Endothelial cell of umbilical vein (primary cell): ENCODE measurements at places on chromosomes 5 and 9. TPM values are rescaled to one million over a fixed set of nuclear protein-coding genes. Genes with fewer than 3 reads are reported as not detected.
A peak's percentile ranks its signal among the peaks of the same experiment; 100 is the strongest.

GRCh38 chr5:32506201-32506661, 61.7 kb upstream of the ZFR start:
- DNase-seq: peak; percentile 86

- DNase-seq: no peak
These were observed 12.6 kb upstream of the SLC12A7 start for GRCh38 chr5:1124205-1125029.

DNA sequence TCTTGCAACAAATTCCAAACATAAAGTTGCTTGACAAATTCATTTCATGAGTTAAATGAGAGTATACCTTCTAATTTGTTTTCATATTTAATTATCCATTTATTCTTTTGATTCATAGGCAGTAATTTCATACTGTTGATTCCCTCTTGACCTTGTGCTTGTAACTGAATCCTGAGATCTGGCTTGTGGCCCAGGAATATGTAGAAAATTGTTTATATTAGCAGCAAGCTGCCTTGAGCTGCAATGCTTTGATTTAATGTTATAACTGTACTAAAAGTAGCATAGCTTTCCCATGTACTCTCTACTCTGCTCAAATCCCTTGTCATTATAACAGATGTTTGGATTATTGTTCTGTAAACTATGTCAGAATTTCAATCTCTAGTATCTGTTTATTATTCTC, 780.7 kb downstream of the NR2F1-AS1 start:
- peak; percentile 60 for DNase-seq

ZNF618 gene
- polyA plus RNA-seq: 19.8 and 22.6 TPM in 2 replicates

DNA sequence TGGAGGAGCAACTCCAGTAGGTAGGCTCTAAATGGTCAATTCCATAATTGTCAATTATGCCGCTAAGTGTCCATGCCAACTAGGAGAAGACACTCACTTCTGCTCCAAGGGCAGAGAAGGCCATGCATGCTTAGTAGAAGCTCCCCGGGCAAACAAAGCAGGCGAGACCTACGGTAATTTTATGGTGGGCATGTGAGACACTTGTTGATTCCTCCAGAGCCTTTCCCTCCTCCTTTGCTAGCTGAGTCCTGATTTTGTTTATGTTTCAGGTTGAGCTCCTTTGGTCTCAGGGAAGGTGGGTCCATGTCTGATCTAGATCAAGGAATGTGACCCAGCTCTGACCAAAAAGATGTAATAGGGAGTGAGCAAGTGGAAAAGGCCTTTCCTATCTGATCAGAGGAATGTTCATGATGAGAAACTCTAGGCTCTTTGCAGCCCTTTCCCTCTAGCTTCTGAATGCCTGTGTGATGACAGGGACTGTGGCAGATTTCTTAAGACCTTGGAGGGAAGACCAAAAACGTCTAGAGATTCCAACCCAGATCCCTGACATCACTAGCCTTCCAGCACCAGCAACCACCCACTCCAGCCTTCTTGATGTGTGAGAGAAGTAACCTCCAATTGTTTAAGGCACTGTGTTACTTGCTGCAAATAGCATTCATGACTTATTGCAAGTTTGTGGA, 7.7 kb upstream of the CPEB4 start:
- DNase-seq: no peak

DNA sequence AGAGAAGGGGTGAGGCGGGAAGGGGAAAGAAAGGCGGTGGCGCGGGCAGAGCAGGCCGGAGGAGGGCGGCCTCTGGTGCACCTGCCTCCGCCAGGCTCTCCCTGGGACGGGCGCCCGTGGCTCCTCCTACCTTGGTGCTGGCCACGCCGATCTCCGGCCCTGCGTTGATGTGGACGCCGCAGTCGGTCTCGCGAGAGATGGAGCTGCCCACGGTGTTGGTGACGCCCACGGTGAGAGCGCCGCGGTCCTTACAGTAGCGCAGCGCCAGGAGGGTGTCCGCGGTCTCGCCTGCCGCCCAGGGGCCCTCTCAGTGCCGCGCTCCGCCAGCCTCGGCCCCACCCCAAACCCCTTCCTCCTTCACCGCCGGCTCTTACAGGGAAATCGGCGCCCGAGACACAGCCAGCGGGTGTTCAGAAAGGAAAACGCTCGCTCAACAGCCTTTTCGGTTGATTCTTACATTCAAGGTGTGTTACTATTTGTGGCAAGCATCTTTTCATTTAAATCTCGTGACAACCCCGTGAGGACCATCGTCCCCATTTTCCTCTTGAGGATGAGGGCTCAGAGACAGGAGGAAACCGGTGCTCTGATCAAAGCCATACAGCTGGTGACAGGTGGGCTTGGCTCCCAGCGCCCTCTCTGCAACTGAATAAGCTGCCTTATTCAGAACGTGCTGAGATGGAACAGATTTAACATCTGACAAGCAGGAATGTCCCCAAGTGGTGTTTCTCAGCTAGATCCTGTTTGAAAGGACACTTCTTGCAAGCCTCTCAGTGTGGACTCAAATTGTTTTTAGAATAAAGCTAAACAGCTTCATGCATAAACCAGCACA, 22.0 kb upstream of the MAPK9 start:
- DNase-seq: peak; percentile 75

GRCh38 chr5:134586866-134587524, 45.6 kb downstream of the SAR1B start:
- DNase-seq: peak; percentile 75

- no peak for DNase-seq
These were observed 254.8 kb downstream of the SGCD start for GRCh38 chr5:156581725-156582124.

DNA sequence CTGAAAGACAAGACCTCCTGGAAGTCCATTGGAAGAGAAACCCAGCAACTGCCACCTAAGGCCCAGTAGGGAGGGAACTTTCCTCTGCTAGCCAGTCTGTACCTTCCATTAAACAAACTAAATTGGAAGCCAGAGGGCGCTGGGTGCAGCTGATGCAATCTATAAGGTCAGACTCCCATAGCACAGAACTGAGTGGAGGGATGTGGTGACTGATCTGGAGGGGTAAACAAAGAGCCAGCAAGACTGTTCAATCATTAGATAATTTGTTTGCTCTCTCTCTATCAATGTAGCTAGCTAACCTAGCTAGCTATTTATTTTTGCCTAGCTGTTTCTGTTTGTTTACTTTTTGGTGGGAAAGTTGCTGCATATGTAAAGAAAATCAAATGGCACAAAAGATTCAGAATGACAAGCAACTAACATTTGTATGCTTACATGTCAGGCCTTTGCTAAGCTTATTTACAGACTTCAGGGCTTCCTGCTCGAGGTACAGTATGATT, 291.8 kb upstream of the DAB2 start:
- DNase-seq: peak; percentile 68

DNA sequence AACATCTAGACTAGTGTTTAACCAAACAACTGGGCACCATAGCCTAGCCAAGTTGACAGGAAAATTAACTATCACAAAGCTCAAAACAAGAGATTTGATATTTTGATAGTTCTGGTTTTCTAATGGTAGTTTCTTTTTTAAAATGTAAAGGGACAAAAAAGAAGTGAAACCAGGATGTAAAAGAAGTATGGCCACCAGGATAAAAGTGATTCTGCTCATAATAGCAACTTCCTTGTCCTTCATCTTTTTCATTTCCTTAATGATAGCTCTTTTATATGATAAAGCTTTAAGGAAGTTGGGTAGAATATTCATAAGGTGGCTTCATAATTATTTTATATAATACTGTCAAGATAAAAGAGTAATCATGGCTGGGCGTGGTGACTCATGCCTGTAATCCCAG, 139.1 kb downstream of the BASP1 start:
- DNase-seq: no peak

GRCh38 chr5:154058055-154059038, 19.6 kb downstream of the MFAP3 start:
- no peak for DNase-seq

GRCh38 chr5:144356489-144356888, 185.8 kb downstream of the KCTD16 start:
- no peak for DNase-seq

DNA sequence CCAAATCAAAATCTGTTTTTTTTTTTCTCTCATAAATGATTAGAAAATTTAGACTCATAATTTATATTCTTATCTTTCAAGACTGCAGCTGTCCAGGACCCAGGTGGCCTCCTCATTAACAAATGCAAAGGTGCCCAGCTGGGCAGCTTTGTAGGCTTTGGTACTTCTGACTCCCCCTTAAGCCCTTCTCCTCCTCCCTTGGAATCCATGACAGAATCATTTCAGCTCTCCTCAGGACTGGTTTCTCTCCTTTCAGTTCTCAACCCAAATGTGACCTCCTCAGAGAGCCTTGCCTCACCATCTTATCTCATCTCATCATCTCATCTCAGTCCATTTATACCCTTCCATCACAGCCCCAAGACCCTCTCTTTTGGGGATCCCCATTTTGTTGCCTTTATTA, 221.7 kb downstream of the KIAA0825 start:
- DNase-seq: no peak

DNA sequence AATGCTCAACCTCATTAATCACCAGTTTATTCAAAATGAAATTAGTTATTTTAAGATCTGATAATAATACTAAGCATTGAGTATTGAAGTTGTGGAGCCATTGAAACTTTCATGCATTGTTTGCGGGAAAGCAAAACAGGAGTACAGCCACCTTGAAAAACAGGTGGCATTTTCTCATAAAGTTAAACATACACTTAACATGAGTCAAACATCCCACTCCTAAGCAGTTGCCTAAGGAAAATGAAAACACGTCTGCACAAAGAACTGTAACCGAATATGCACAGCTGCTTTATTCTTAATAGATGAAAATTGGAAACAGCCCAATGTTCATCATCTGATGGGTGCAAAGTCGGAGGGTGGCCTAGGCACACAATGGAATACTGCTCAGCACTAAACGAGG, 177.3 kb downstream of the IRX2 start:
- DNase-seq: no peak

DNA sequence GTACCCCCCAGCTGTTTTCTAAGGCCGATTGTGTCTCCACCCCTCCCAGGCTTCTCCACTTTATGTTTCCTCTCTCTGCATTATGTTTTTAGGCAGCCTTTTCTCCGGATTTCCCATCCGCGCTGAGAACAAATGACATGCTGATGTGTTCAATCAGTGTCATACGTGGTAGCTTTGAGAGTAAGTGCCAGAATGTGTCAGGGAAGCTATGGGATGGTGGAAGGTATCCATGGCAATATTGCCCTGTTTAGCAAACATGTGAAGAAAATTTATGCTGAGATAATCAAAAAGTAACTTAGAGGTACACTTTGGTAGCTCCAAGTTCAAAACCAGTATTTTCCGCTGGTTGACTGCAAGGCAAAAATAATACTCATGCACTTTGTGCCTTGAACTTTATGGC, 36.6 kb upstream of the LECT2 start:
- peak; percentile 59 for DNase-seq

LRSAM1 gene
- polyA plus RNA-seq: 10.8 and 12.6 TPM in 2 replicates

- no peak for DNase-seq
These were observed 68.0 kb upstream of the C6 start for GRCh38 chr5:41281215-41281810.

GRCh38 chr9:127897193-127897692, 2.2 kb downstream of the ST6GALNAC6 start:
- DNase-seq: peak; percentile 83

- no peak for DNase-seq
These were observed 2.6 kb upstream of the GABRB2 start for GRCh38 chr5:161549106-161549505.

DNA sequence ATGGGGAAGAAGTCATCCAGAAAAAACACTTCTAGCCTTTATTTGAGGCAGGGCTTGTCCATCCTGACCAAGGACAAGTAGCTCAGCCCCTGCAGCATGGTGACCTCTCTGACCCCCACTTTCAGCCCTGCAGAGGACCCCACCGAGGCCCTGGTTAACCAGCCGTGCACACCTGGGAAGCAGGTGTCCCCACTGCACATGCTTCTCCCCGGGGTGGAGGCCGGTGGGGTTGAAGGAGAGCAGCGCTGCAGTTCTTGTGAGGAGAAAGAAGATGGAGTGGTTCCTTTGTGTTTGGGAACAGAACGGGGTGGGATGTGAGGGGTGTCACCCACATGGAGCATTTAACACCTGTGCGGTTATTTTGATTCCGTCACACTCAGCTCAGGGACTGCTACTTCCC, 21.1 kb upstream of the ZBTB34 start:
- DNase-seq: no peak

DNA sequence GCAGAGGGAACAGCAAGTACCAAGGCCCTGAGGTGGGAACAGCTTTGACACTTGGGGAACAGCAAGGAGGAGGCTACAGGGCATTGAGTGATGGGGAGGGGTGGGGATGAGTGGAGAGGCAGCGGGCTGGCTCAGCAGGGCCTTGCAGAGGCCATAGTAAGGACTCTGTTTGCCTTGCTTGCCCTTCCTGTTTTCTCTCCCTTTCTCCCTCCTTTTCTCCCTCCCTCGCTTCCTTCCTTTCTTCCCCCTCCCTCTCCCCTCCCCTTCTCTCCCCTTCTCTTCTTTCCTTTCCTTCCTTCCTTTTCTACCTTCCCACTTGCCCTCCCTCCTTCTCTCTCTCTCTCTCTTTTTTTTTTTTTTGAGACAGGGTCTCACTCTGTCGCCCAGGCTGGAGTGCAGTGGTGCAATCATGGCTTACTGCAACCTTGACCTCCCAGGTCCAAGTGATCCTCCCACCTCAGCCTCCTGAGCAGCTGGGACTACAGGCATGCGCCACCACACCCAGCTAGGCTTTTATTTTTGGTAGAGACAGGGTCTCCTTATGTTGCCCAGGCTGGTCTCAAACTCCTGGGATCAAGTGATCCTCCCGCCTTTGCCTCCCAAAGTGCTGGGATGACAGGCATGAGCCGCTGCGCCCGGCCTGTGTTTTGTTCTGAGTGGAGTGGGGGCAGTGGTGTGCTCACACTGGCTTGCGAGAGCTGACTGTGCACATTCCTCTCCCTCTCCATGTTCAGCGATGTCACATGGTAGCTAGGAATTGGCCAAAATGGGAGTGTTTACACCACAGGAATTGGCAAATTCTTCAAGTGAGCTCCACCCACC, 17.1 kb downstream of the IER5L start:
- DNase-seq: no peak

DNA sequence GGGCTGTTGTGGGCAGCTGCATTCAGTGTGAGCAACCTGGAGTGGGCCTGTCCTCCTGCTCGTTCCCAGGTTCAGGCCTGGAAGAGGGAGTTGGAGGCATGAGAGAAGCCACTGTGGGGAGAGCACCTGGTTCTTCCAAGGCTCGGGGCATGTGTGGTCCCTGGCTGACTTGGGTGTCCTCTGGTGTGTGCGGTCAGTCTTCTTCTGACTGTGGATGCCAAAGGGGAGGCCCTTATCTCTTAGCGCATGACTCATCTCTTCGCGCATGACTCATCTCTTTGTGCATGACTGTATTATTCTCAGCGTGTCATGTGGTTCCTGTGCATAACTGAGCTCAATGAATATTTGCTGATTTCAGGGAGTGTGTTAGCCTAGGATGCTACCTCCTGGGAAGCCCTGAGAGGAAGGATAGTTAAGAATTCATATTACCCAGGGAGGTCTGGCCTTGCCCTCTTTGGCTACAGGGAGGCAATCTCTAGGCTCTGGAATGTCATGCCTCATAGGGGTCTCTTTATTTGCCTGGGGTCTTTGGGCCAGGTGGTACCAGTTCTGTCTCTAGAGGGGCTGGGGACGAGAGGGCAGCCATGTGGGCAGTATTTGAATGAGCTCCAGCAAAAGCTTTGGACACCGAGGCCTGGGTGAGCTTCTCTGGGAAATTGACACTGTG, 188.7 kb downstream of the HSPA4 start:
- peak; percentile 95 for DNase-seq

STRBP gene
- polyA plus RNA-seq: 3.3 and 7.7 TPM in 2 replicates

- DNase-seq: peak; percentile 38
These were observed 136.2 kb downstream of the FANCC start for GRCh38 chr9:95181226-95181818.

TOR4A gene
- polyA plus RNA-seq: 32.4 and 45.7 TPM in 2 replicates

GRCh38 chr9:68627594-68627993, 77.4 kb upstream of the PIP5K1B start:
- no peak for DNase-seq
